ENCODE measurements at places on chromosomes 16 and 17.

DNA sequence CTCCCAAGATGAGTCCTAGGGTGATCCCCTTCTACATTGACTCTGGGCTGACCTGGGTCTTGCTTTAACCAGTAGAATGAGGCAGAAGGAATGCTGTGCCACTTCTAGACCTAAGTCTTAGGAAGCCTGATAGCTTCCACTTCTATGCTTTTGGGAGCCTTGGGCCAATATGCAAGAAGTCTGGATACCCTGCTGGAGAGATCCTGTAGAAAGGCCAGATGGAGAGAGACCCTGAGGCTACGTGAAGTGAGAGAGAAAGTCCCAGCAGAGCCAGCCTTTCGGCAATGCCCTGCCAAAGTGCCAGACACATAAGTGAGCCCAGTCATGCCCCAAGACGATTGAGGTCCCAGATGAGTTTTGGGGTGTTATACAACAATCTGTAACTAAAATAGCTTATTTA lies 1.7 kb downstream of the KRT222 start:
- no peak for DNase-seq

DNA sequence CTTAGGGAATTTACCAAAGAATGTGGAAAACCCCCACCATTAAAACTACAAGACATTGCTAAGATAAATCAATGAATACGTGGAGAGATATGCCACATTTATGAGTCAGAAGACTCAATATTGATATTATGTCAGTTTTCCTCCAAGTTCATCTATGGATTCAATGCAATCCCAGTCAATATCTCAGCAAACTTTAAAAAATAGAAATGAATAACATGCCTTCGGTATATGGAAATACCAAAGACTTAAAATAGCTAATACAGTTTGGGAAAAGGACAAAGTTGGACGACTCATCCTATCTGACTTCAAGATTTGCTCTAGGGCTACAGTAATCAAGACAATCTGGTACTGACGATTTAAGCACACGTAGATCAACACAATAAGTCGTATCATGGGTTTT lies 31.2 kb downstream of the PIK3R5 start:
- DNase-seq: peak; percentile 46

- DNase-seq: no peak
These were observed 24.2 kb downstream of the GJD3 start for GRCh38 chr17:40340327-40340726.

DNA sequence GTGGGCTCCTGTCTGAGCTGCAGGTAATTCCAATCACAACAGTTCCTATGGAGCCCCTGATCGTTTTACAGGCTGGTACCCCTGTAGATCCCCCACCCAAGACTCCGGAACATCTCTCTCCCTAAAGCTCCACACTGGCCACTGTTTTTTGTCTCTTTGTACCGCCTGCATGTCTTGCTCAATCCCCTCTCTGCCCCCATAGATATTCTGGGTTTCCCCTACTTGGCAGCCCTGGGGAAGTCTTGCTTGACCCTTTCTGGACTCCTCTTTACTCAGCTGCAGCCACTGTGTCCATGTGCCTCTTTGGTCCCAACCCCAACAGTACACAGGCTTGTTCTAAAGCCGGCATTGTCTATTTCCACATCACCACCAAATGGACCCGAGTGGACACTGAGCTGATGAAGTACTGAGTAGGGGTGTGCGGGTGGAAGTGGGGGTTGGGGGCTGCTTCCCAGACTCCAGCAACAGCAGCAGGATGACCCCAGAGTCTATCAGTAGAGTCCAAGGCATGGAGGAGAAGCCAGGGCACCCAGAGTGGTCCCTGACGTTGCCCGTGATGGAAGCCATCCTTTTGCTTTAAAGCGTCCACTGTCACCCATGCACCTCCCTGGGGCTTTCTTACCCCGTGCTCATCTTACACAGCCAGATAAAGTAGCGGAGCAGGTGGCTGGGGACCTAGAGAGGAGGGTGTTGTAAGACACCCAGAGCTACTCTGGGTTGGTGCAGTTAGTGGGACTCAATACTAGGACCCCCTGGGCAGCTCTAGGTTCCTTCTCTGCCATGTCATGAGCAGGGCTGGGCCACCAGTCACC lies 6.4 kb downstream of the CD300LB start:
- DNase-seq: peak; percentile 70

DNA sequence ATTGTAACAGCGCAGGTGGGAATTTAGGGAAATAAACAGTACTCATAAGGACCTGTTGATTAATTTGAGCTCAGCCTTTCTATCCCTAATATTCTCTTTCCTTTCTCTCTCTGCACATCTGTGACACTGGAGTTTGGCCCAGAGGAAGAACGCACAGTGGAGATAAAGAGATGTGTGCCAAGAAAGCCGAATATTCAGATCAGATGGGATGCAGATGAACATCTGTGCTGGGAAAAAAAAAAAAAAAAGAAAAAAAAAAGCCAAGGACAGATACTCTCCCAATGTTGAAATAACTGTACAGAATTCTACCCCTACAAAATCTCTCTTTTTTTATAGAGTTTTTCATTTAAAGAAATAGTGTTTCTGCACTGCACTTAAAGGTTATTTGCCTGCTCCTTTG lies 485.4 kb downstream of the KCNJ2 start:
- no peak for DNase-seq

GRCh38 chr16:81718637-81719036 lies 60.5 kb upstream of the PLCG2 start:
- DNase-seq: no peak

GRCh38 chr16:19185510-19185851 lies 17.4 kb downstream of the SYT17 start:
- DNase-seq: no peak

DNA sequence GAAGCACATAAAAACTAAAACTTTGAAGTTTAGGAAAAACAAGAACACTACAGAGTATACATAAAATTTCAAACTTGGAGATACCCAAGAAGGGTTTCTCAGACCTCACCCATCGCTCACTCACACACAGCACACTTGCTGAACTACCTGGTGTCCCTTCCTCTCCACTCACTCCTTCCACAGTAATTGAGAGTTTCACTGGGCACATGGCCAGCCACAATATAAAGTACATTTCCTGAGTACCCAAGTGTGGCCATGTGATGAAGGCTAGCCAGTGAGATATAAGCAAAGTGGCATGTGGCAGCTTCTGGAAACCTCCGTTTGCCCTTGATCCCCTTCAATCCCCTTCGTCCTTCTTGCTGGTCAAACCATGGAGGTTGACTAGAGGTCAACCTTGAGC lies 11.9 kb downstream of the TOX3 start:
- no peak for DNase-seq

GRCh38 chr17:29582772-29583171 lies 6.7 kb downstream of the GIT1 start:
- DNase-seq: no peak

- DNase-seq: no peak
These were observed 198.9 kb downstream of the ABCC12 start for GRCh38 chr16:47956916-47957315.

DNA sequence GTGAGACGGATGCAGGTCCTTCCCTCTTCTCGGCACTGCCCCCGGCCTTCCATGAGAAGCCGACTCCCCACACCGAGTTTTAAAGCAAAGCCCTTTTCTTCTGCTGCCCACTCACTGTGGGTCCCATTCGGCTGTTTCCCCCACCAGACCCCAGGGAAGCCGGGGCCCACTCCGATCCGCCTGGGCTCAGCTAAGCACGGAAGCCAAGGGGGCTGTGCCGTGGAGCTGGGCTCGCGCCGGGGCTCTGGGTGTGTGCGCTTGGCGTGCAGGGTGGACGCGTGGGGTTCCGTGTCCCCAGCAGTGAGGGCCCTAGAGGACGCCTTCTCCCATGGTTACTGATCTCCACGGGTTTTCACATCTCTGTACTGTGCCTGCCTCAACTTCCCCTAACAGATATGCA lies 68.5 kb downstream of the KLHDC4 start:
- DNase-seq: no peak

DNA sequence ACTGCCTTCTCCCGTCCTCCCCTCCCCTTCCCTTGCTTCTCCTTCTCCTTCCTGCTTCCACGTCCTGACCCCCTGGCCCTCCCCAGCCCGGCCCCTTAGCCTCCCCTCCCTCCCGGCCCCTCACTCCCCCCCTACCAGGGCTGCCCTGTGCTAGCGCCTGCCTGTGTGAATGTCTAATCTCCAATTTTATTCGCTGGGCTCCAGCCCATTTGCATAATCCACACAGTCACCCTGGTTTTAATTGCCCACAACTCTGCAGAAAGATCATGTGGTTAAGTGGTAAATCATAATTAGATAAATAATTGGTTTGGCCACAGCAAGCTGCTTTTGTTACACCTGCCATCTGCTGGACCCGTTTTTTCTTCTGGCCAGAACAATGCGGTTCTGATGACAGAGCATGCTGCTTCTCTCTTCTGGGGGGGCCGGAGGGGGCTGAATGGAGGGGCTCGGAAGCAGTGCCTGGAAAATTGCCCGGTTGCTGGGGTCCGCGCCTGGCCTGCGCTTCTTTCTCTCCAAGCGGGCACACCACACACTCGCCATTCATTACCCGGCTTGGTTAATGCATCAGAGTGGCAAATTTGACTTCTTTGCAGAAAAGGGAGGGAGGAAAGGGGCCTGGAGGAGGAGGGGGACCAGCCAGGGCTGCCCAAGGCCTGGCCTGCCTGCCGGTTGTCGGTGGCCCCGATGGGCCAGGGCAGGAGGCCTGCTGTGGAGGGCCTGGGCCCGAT lies 19.5 kb upstream of the GSE1 start:
- DNase-seq: no peak

DNA sequence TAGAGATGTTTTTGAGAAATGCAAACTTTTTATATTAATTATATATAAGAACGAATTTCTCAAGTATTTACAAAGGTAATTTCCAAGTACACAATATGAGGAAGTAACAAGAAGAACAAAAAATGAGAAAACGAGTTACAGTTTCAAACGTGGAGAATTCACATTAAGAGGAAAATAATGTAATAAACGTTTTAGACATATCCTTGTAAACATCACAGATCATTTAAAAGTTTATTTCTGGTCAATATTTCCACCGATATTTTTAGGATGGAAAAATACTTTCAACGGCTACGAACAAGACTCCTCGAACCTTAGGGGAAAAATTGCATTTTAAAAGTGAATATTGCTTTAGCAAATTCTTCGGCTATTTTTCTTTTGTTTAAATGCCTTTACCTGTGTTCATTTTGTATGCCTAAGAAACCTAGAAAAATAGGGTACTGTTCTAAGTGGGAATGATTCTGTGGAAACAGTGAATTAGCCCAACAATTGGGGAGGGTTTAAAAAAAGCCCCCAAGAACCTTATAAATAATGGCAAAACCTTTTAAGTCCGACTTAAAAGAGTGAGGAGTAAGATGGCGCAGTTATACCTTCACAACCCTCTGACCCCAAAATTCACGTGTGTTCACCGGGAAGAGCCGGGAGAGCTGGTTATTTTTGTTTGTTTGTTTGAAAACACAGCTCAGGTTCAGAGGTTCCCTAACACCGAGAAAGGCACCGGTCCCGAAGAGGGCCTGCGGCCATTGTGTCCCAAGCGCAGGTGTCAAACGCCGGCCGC lies 3.3 kb downstream of the HNF1B start:
- no peak for DNase-seq

DNA sequence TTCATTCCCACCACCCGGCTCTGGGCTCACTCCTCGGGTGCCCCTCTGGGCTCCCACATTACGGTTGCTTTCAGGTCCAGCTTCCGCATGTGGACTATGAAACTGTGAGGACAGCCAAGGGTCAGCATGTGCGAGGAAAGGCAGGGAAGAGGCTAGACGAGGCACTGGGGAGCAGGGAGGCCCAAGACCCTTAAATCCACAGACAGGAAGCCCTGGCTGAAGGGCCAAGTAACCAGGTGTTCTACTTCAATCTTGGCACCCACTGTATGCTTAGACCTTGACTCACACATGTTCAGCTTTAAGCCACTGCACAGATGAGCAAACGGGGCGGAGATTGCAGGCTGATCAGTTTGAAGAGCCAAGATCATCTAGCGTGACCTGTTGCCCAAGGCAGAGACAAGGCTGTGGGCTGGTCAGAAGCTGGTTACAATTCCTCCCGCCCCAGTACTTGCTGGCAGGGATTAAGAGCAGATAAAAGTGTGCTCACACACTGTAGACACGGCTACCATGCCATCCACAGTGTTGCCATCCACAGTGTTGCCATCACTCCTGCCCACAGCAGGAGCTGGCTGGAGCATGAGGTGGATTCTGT lies at the start of gene CES4A:
TSS of gene CES4A (plus strand) at position 393 of the 592 bp plus-strand sequence. CDS start at position 577, 184 bp downstream.
- DNase-seq: no peak

GRCh38 chr16:59905131-59905530 lies 1171.0 kb upstream of the GOT2 start:
- DNase-seq: no peak

DNA sequence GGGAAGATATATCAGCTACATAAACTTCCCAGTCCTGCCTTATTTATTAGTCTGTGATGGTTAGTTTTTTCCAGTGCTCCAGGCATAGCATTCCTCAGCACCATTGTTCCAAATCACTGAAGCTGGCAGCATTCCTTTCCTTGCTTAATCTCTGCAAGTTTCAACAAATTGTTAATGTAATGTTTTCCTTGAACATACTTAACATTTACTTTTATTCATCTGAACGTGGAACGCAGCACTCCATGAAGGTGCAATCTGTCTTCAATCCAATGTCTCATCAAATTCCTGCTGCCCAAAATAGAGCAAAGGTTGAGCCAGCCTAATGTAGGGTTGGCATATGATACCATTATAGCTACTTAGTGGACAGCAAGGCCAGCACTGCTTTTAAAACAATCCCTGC lies 441.1 kb upstream of the RBFOX1 start:
- no peak for DNase-seq

DNA sequence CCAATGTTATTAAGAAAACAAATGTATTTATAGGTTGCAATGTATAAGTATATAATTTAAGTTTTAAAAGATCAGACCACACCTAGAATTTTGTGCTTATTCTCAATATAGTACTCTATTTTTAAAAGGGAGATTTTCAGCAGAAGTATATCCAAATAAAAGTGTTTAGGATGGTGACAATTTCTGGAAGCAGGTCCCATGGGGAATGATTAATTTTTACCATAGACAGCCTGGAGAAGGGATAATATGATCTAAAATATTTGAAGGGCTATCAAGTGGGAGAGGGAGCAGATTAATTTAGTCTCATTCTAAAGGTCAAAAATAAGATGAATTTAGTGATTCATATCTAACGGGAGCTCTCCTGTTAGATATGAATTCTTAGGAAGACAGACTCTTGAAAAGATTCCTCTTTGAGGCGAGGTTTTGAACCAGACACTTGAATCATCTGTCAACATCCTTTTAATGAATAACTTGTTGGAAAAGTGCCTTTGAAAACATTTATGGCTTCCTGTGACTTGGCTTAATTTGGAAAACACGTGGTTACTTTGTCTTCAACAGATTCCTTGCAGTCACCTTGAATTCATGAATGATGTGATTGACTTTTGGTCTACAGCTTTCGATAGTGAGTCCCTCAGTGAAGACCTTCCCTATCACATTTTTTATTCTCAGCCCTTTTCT lies 29.3 kb upstream of the SMIM36 start:
- no peak for DNase-seq

GRCh38 chr17:56880571-56880970 lies 33.3 kb downstream of the TRIM25 start:
- DNase-seq: no peak

Measured in suppressor macrophage treated with lipopolysaccharide for 4 hours (primary cell).